NCI-H460 (cell line): ENCODE measurements at places on chromosomes 11 and 22.

DNA sequence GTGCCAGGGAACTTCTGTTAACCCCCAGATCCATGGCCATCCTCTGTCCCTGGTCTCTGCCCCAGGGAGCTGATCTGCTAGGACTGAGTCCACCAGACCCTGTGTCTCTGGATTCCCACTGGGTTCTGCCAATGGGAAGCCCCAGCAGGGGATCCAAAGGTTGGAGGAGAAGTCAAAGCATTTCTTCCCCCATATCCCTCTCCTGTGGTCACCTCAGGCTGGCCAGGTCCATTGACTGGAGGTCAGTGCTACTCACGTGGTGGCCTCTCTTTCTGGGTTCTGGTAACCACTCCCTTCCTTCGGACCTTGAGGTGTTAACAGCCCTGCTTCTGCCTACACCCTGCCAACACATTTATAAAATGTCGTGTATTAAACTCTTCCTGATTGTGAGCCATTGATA, 69.7 kb upstream of the NECTIN1 start:
- DNase-seq, result no peak

- DNase-seq, result no peak
These were observed 16.1 kb downstream of the DGCR2 start for GRCh38 chr22:19105867-19106802.

DNA sequence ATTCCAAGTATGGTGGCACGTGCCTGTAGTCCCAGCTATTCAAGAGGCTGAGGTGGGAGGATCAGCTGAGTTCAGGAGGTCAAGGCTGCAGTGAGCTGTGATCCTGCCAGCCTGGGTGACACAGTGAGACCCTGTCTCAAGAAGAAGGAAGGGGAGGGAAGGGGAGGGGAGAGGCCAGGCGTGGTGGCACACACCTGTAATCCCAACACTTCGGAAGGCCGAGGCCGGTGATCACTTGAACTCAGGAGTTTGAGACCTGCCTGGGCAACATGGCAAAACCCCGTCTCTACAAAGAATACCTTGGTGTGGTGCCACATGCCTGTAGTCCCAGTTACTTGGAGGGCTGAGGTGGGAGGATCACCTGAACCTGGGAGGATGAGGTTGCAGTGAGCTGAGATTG, 145.7 kb downstream of the SHANK2 start:
- no peak for DNase-seq

GRCh38 chr11:14668731-14669301, 25.2 kb downstream of the PDE3B start:
- no peak for DNase-seq

DNA sequence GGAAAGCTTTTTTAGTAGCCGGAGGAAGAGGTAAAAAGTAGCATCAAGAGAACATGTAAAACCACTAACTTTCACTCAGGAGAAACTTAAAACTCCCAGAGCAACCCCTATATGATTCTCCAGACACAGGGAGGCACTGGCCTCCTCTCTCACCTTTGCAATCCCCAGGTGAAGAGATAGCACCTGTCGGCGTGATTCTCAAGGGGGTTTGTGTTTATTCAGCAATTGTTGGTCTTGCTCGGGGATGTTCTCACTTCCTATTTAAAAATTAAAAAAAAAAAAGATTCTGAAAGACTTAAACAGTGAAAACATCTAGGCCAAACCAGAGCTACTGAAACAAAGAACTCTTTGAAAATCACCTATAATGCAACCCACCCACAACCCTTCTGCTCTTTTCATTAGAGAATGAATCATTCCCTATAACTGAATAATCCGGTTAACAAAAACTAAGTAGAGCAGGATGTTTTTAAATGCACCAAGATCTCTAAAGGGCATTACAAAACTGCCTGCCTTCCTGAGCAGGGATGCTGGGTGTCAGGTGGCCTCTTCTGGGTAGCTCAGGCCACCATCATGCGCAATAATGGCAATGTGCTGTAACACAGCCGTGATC, 24.9 kb downstream of the DHCR7 start:
- no peak for DNase-seq

DNA sequence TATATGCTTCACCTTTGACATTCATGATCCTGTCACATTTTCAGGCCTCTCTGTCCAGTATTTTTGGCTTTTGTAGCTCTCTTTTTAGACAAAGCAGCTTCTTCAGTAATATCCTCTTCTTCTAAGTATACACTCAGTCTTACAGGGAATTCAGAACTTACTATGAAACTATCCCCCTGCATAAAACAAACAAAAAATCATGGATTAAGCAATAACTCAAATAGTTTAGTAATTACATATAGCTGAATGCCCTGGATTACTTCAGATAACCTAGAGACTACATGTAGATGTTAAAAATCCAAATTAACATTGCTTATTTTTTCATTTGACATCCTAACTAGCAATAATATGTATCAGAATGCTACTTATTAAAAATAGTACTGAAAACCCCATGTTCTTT, 5.2 kb downstream of the TAF1D start:
- no peak for DNase-seq

DNA sequence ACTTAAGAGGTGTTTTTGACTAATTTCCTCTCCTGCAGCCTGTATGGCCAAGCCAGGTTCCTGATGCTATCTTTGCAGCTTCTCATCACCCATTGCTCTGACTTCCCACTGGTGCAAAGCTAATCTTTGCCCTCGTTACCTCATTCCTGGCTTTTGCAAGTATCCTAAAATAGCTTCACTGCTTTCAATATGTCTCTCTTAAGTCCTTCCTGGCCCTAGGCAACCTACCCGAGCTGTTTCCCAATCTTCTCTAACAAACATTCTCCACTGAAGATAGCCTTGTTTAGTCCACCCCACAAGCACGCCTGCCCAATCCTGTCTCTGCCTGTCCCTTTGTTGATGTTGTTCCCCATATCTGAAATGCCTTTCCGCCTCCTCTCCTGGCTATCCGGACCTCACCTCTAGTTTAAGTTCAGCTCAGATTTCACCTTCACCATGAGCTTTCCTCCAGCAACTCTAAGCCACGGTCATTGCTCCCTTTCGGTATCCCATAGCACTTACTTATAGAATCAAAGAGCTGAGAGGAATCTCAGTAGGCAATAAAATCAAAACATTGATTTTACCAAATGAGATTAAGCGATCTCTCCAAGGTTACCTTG, 30.1 kb upstream of the CECR2 start:
- no peak for DNase-seq

GRCh38 chr11:11409224-11409623, 56.2 kb upstream of the CSNK2A3 start:
- DNase-seq, result no peak
